Glomerular endothelial cell (primary cell): ENCODE measurements at places on chromosomes 5 and 9. TPM values are rescaled to one million over a fixed set of nuclear protein-coding genes. Genes with fewer than 3 reads are reported as not detected.

The OR1Q1 gene
- total RNA-seq = not detected in 2 replicates

The RGS7BP gene
- 23.9 and 24.1 TPM in 2 replicates for total RNA-seq

The GPRIN1 gene
- total RNA-seq = 12.3 and 13.1 TPM in 2 replicates

The LMBRD2 gene
- 3.8 and 4.3 TPM in 2 replicates for total RNA-seq

The ZCCHC7 gene
- 10.2 and 20.5 TPM in 2 replicates for total RNA-seq

The DOLPP1 gene
- 13.8 and 15.6 TPM in 2 replicates for total RNA-seq

The SLCO6A1 gene
- not detected in 2 replicates for total RNA-seq

The PCDHGB5 gene
- 17.5 and 27.2 TPM in 2 replicates for total RNA-seq

The PIP5K1B gene
- total RNA-seq = 0.23 and 0.29 TPM in 2 replicates

The PCDHB11 gene
- total RNA-seq = 0.58 and 1.5 TPM in 2 replicates

The CNTLN gene
- 3.9 and 9.4 TPM in 2 replicates for total RNA-seq

The OLFM1 gene
- 0.19 and 0.58 TPM in 2 replicates for total RNA-seq

The MEF2C gene
- 36.9 and 40.0 TPM in 2 replicates for total RNA-seq

The BSPRY gene
- total RNA-seq = not detected in 2 replicates

The PCDHB9 gene
- total RNA-seq = 0.15 and 0.41 TPM in 2 replicates

The OTULINL gene
- 0.34 and 1.4 TPM in 2 replicates for total RNA-seq

The SLC6A19 gene
- not detected in 2 replicates for total RNA-seq

The GCNT4 gene
- total RNA-seq = 0.39 and 0.41 TPM in 2 replicates

The PCSK5 gene
- total RNA-seq = 21.3 and 25.5 TPM in 2 replicates
